ENCODE measurements at places on chromosomes 5 and 9. TPM values are rescaled to one million over a fixed set of nuclear protein-coding genes. Genes with fewer than 3 reads are reported as not detected.

SLC34A3 gene
- total RNA-seq, result not detected

DNA sequence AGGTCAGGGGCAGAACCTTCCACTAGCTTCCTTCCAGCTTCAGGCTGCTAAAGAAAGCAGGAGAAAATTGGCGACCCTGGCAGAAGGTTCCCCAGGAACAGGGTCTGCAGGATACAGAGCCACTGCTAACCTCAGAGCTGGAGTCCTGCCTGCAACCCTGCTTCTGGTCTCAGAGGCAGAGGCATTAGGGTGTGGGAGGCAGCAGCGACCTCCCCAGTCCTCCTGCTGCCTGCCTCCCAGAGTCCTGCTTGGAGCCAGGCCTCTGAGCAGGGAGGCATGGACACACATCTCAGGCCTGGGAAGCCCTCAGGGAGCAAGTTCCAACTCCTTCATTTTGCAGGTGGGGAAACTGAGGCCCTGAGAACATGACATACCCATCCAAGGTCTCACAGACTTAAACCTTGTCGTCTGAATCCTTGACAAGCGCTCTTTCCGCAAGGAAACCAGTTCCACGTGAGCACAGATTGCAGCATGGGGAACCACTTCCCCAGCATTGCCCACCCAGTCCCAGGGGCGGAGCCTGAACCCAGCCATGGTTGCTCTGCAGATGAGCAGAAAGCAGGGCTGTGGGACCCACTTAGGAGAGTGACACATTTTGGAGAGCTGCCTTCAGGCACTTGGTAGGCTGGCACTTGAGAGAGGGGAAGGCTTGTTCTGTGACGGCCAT lies 28.2 kb upstream of the HAND1 start:
- DNase-seq, result no peak

PAIP2 gene
- 150 TPM for total RNA-seq

CSF1R gene
- 1.5 TPM for total RNA-seq

GRCh38 chr5:119655061-119655460 lies 25.7 kb downstream of the FAM170A start:
- no peak for DNase-seq

- DNase-seq, result no peak
Measured at GRCh38 chr9:65449423-65449822, 164.4 kb upstream of the FOXD4L5 start.

DNA sequence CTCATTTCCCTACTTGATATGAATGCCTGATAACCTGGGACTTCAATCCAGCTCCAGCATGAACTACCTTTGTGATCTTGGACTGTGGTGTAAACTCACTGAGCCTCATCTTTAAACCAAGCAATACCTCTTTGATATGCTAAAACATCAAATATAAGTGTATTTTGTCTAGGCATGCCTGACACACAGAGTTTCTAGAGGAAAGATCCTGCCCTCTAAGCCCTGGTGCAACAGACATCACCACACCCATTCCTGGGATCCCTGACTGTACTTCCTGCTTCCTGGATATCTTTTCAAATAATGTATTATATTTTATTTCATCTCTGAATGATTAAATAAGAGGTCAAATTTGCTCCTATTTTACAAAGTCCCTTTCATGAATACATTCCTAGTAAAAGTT lies 55.8 kb downstream of the ANXA2R start:
- DNase-seq, result no peak

TMC1 gene
- total RNA-seq, result not detected

- DNase-seq, result no peak
Measured at GRCh38 chr5:129593525-129593924, 133.4 kb downstream of the ADAMTS19 start.

OR13C3 gene
- not detected for total RNA-seq

GRCh38 chr5:95996904-95997723 lies 35.5 kb upstream of the ELL2 start:
- no peak for DNase-seq

GRCh38 chr5:64462391-64462790 lies 43.4 kb upstream of the RGS7BP start:
- no peak for DNase-seq

GRCh38 chr9:93129286-93129685 lies 4.8 kb downstream of the NINJ1 start:
- DNase-seq, result no peak

GRCh38 chr9:104200456-104200994 lies 106.4 kb downstream of the SMC2 start:
- no peak for DNase-seq

DNA sequence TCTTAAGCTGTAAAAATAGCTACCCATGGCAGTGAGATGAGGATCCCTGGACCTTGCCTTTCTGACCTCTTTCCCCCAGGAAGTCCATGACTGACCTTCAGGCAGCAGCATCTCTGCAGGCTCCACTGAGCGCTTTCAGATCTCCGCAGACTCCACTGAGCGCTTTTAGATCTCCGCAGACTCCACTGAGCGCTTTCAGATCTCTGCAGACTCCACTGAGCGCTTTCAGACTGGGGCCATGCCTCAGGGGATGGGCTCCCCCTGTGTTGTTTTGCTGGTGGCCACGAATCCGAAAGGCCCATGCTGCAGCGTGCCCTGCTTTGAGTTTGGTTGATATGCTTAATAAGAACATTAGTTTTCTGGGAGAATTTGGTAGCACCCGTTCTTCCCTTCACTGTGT lies 254.2 kb downstream of the FANCC start:
- no peak for DNase-seq

DNA sequence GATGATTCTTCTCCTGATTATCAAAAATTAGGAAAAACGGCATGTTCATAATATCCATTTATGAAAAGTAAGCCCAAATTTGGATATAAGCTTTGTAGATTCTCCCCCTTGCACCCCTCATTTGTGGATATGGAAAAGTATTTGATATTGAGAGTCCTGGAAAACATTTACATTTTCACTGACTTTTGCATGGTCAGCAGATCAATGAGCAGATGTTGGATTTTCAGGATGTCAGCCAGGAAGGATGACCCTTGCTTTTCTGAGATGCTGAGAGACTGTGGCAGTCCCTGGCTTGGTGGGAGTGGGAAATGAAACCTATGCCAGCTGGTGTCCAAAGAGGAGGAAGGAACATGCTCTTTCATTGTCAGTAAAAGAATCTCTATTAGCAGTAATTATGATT lies 410.8 kb downstream of the DMAC1 start:
- no peak for DNase-seq

WDR31 gene
- total RNA-seq, result 1.2 TPM

ADAMTS6 gene
- total RNA-seq, result 9.6 TPM

- no peak for DNase-seq
Measured at GRCh38 chr9:76092572-76092971, 202.1 kb downstream of the PCSK5 start.

DNA sequence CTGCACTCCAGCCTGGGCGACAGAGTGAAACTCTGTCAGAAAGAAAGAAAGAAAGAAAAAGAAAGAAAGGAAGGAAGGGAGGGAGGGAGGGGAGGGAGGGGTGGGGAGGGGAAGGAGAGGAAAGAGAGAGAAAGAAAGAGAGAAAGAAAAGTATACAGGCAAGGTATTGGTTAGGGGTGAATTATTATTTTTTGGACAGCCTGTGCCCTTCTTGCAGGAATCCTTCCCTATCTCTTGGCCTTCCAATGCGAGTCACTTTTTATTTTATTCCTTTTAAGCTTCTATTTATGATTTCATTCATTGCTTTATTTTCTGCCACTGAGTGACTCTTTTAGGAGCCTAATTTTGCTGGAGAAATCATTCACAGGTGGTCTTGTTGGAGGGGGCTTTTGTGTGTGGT lies 98.7 kb downstream of the PDE8B start:
- DNase-seq, result no peak

PCDHGA1 gene
- 0.52 TPM for total RNA-seq

GRCh38 chr9:137159105-137160053 lies 10.5 kb downstream of the LRRC26 start:
- DNase-seq, result no peak

- DNase-seq, result no peak
Measured at GRCh38 chr5:88727705-88728313, 155.2 kb downstream of the MEF2C start.

PCDHA1 gene
- total RNA-seq, result not detected

DNA sequence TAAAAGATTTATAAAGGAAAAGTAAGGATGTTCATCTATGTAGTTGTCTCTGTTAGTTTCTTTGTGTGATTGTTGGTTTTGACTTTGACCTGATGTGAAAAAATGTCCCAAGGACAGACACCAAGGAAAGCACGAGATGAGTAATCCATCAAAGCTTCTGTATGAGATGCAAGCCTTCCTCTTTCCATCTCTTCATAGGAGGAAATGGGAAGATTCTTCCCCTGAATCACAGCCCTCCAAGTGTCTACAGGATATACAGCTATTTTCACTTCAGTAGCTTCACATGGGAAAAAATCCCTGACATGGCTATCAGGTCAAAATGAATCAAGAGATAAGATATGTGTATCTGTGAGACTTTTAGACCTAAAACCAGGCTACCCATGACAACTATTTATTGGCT lies 29.0 kb upstream of the CEMIP2 start:
- DNase-seq, result no peak

GRCh38 chr5:91091471-91092234 lies 291.5 kb downstream of the ARRDC3 start:
- no peak for DNase-seq

DNA sequence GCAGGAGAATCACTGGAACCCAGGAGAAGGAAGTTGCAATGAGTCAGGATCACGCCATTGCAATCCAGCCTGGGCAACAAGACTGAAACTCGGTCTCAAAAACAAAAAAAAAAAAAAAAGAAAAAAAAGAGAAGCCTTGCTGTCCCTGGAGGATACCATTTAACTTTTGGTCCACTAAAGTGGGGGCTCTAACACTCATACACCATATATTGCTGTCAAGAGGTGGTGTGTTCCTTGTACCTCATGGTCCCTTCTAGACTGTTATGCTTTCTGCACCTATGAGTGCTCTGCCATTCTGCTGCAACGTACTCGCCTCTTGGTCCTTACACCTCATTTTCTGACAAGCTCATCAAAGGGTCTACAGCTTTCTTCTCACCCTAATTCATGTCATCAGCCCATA lies 52.2 kb upstream of the ISOC1 start:
- no peak for DNase-seq

RECK gene
- total RNA-seq, result 9.8 TPM

FOXD4 gene
- total RNA-seq, result 0.60 TPM

GRCh38 chr9:131264231-131264630 lies 12.1 kb downstream of the FAM78A start:
- DNase-seq, result no peak

DNA sequence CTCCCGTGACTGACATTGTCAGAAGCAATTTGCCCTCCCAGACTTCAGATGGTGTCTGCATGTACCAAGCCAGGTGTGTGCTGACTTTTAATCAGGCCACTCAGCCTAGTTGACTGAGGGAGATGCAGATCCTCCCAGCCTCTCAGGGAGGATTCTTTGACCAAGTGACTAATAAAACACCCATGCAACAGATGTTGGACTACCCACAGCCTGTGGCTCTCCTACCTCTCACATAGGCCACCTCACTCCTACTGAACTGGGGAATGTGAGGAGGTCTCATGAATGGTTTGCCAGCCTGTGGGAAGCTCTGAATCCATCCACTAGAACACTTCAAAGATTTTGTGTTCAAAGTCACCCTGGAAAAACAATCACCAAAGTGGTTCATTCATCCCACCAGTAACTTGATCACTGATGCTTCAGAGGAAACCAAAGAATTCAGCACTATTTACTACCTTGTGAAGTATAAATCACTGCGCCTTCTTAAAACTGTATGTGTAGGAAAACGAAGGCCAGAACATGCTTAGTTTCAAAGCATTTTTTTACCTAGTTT lies 80.1 kb downstream of the ESM1 start:
- no peak for DNase-seq

SELENOP gene
- total RNA-seq, result 2.5 TPM

DNA sequence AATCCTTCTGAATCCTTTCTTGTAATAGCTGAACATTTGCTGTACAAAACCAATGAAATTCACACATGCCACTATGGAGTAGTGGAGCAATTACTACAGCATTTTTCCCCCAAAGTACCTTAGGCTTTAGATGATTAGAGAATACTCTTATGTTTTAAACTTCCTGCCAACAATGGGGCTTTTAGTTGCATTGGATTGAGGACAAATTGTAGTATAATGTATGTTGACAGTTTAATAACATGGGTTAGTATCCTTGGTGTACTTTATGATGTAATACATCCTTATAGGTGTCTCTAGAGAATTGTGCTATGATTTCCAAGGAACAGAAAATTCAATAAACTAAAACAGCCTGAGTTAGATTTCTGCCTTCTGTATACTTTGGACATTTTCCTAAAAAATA lies 422.7 kb upstream of the GRAMD2B start:
- no peak for DNase-seq

- no peak for DNase-seq
Measured at GRCh38 chr5:170769898-170770416, 13.6 kb upstream of the GABRP start.

SAXO1 gene
- total RNA-seq, result 0.38 TPM

- DNase-seq, result no peak
Measured at GRCh38 chr5:177968661-177969211, 27.3 kb downstream of the PROP1 start.

DNA sequence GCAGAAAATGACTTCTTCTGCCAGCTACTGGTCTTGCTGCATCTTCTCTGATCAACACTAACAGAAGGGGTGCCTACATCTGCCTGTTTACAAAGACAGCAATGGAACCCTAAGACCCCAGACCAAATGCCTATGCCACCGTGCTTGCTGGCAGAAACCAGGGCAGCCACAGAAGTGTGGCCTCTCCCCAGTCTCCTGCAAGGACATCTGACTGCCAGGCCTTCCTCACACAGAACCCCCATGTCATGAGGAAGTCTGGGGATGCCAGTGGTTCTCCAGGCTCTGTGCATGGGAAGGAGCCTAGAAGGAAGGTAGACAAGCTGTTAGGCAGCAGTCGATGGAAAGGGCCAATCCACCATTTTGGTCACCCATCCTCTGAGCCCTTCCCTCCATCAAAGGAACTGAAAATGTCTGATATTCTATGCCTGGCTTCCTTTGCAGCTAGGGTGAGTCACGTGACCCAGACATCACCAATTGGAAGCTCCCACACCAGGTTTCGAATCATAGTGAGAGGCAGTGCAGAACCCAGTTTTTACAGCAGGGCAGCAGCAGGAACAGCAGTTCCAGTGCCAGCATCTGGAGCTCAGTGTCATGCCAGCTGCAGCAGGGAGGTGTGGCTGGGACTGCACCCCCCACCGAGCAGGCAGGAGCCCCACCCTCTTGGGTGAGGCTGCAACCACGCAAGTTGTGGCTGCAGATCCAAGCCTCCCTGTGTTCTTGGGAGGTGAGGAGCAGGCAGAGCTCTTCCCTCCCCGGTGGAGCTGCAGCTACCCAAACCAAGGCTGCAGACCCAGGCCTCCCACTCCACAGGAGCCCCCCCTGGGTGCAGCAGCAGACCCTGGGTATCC lies 123.4 kb downstream of the OLFM1 start:
- DNase-seq, result no peak

GRCh38 chr5:56479126-56479525 lies 246.0 kb upstream of the ANKRD55 start:
- no peak for DNase-seq

DNA sequence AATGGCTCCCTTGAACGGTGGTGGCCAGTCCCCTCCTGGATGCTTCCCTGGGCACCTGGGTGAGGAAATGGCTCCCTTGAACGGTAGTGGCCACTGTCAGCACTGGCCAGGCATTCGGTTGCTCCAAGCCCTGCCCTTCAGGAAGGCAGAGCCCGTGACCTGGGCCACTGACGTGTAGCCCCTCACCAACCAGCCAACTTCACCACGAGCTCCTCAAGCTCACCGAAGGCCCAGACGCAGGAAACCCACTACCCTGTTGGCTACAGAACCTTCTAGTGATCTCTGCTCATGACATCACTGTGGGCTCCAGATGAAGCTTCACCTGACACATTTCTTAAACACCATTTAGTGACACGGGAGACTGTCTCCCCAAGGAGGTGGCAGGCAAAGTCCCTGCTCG lies 9.2 kb downstream of the SLC6A3 start:
- DNase-seq, result no peak

Data from naive thymus-derived CD8-positive, alpha-beta T cell (primary cell).